ENCODE measurements at places on chromosomes 6 and 20. TPM values are rescaled to one million over a fixed set of nuclear protein-coding genes. Genes with fewer than 3 reads are reported as not detected.

DNA sequence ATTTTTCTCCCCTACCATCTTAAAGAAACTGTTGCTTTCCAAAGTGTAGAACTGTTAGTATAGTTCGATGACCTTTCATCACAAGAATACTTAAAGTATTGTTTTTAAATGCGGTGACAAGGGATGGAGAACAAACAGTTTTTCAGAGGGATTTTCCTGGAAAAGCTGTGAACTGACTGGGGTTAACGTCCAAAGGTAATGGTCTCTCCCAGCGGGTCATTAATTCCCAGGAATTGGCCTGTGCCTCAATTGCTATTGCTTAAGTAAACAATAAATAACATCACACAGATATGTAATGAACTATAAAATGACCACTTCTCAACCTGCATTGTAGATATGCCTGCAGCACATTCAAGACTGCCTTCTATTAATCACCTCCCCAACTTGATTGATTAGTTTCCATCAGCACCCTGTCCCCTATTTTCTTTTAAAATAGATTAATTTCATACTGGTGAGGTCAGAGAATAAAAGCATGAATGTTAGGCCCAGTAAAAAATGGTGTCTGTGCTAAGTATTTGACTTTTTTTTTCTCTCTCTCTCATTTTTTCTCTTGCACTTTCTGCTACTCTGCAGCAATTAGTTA, 268.2 kb downstream of the SAMD5 start:
- no peak overlapping the region for H3K4me3 ChIP-seq
- H3K27ac ChIP-seq, result peak overlapping the region; percentile 8
- H3K27me3 ChIP-seq, result no peaks in the 10 kb centered on the region
- no peaks in the 10 kb centered on the region for H3K4me1 ChIP-seq
- no peaks in the 10 kb centered on the region for H3K36me3 ChIP-seq

DNA sequence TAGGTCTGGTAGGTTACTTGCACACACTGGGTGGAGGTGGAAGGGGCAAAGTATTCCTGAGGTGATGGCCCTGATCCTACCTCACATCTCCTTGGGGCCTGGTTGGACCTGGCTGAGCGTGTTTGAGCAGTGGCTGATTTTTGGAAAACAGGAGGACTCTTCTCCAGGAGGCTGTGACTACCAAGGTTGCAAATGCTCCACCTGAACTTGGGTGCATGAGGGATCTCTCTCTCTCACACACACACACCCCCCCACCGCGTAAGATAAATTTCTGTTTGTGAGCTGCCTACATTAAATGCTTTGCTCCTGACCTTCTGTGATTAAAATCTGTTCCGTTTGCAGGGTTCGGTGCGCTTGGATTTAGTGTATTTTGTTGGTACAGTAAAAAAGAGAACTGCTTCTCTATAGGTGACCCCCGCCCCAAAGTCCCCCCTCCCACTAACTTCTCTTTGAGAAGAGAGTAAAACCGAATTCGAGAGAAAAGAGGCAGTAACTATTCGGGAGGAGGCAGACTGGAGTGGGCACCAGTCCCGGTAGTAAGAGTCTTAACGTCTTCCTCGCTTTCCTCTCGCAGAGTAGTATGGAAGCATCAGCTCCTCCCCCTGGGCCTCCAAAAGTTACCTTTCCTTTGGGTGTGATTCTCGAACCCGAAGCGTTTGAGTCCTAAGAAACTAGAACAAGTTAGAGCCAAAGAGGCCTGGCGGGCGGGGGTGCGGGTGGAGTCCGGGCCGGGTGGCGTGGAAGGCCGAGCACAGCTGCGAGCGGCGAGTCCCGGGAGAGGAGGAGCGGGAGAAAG, 585 bp upstream of the DSE start:
- H3K4me3 ChIP-seq, result peak overlapping the region; percentile 63
- no peaks in the 10 kb centered on the region for H3K4me1 ChIP-seq
- no peaks in the 10 kb centered on the region for H3K36me3 ChIP-seq
- DNase-seq, result peak; percentile 88
- H3K27ac ChIP-seq, result peak overlapping the region; percentile 79
- no peaks in the 10 kb centered on the region for H3K27me3 ChIP-seq

DNA sequence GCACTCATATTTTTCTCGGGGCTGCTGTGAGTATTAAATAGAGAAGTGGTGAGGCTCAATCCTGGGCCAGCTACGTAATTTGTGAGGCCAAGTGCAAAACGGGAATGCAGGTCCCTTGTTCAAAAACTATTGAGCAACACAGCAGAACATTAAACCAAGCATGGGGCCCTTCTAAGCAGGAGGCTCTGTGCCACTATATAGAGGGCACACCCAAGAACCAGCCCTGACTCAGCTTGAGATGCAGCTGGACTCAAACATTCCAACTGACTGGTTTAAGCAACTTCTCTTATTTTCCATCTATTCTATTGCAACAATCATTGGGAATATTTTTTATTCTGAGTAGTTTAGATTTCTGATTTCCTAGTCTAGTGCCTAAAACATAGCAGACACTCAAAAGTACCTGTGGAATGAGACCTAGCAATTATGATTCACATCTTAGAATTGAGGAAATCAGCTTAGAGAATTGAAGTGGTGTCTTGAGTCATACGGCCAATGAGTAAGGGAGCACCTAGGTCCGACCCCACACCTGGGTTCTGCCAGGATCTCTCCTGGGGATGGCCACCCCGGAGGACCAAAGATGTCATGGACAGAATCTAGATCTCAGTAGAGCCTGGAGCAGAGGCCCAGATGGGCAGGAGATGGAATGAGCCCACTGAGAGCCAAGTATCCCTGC, 1.3 kb downstream of the SIRPB2 start:
- no peaks in the 10 kb centered on the region for H3K27me3 ChIP-seq
- H3K27ac ChIP-seq, result no peak overlapping the region
- no peaks in the 10 kb centered on the region for H3K36me3 ChIP-seq
- DNase-seq, result no peak
- H3K4me1 ChIP-seq, result no peaks in the 10 kb centered on the region
- no peak overlapping the region for H3K4me3 ChIP-seq

GRCh38 chr6:66897576-66897975, 1190.5 kb upstream of the EYS start:
- H3K4me3 ChIP-seq, result no peak overlapping the region
- H3K4me1 ChIP-seq, result no peaks in the 10 kb centered on the region
- no peak overlapping the region for H3K27ac ChIP-seq
- H3K27me3 ChIP-seq, result no peaks in the 10 kb centered on the region
- DNase-seq, result no peak

GRCh38 chr6:49519660-49520059, 19.9 kb downstream of the GLYATL3 start:
- no peaks in the 10 kb centered on the region for H3K36me3 ChIP-seq
- H3K27ac ChIP-seq, result no peak overlapping the region
- DNase-seq, result no peak
- no peaks in the 10 kb centered on the region for H3K4me1 ChIP-seq

GRCh38 chr6:107656401-107656800, 166.5 kb downstream of the SOBP start:
- no peak for DNase-seq

GRCh38 chr6:81169166-81169565, 583.3 kb downstream of the TENT5A start:
- H3K36me3 ChIP-seq, result no peaks in the 10 kb centered on the region
- H3K27me3 ChIP-seq, result no peaks in the 10 kb centered on the region
- no peaks in the 10 kb centered on the region for H3K4me1 ChIP-seq
- no peak for DNase-seq
- no peak overlapping the region for H3K27ac ChIP-seq
- H3K4me3 ChIP-seq, result no peak overlapping the region

GRCh38 chr6:4751823-4752464, 24.3 kb upstream of the CDYL start:
- H3K27me3 ChIP-seq, result no peaks in the 10 kb centered on the region
- no peak for DNase-seq
- no peak overlapping the region for H3K4me3 ChIP-seq
- H3K4me1 ChIP-seq, result no peaks in the 10 kb centered on the region
- H3K27ac ChIP-seq, result no peak overlapping the region
- no peaks in the 10 kb centered on the region for H3K36me3 ChIP-seq

DNA sequence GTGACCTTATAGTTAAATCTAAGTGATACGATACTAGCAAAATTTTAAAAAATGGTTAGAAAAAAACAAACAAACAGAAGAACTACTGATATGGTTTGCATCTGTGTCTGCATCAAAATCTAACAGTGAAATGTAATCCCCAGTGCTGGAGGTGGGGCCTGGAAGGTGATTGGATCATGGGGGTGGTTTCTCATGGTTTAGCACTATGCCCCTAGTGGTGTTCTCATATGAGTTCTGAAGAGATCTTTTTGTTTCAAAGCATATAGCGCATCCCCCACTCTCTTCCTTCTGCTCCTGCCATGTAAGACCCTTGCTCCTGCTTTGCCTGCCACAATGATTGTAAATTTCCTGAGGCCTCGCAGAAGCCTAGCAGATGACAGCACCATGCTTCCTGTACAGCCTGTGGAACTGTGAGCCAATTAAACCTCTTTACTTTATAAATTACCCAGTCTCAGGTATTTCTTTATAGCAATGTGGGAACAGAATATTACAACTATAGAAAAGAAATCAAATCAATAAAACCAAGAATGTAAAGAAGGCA, 5.4 kb downstream of the FBXL4 start:
- H3K27me3 ChIP-seq, result no peaks in the 10 kb centered on the region
- no peak overlapping the region for H3K27ac ChIP-seq
- no peaks in the 10 kb centered on the region for H3K36me3 ChIP-seq
- no peak for DNase-seq
- H3K4me3 ChIP-seq, result no peak overlapping the region

GRCh38 chr20:58150772-58151171, 77.7 kb downstream of the ANKRD60 start:
- no peak overlapping the region for H3K4me3 ChIP-seq
- H3K36me3 ChIP-seq, result no peaks in the 10 kb centered on the region
- H3K4me1 ChIP-seq, result no peaks in the 10 kb centered on the region
- no peak overlapping the region for H3K27ac ChIP-seq
- H3K27me3 ChIP-seq, result no peaks in the 10 kb centered on the region

The ESR1 gene
- total RNA-seq, result 5.2 TPM

The SLC35F1 gene
- total RNA-seq, result 0.63 TPM

Data from kidney (tissue), 22 donors.